Non-pigmented ciliary epithelial cell (primary cell): ENCODE measurements at places on chromosomes 6 and 20.
A peak's percentile ranks its signal among the peaks of the same experiment; 100 is the strongest.

- DNase-seq, result no peak
Measured at GRCh38 chr6:168345896-168346754, 26.5 kb upstream of the DACT2 start.

DNA sequence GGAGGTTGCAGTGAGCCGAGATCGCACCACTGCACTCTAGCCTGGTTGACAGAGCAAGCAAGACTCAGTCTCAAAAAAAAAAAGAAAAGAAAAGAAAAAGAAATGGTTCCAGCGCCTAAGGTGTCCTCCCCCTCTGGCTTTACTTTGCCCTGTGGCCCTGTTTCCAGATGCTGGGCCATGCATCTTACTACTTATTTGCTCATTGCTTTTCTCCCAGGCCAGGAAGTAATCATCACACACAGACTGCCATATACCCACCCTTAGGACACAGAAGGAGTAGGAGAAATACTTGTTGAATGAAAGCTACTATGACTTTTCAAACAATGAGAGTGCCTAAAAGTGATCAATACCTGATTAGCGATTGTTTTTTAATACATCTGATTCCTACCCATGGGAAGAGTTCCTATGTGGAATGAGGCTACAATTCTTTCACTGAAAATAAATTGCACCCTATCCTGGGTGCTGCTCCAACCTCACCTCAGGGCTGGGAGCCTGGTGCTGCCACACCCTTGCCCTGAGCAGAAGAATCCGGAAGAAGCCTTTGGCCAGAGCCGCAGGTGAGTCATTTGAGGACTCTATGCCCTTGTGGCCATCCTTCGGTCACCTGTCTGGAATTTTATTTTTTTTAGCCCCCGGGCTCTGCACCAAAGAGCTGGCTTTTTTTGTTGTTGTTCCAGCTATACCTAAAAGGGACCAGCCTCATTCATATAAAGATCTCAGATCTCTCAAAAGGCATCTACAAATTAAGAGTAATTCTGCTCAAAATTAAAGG, 22.7 kb upstream of the TFAP2C start:
- no peak for DNase-seq

- no peak for DNase-seq
Measured at GRCh38 chr20:61490721-61491120, 238.7 kb downstream of the CDH4 start.

- DNase-seq, result no peak
Measured at GRCh38 chr20:58723628-58723984, 31.0 kb downstream of the NPEPL1 start.

DNA sequence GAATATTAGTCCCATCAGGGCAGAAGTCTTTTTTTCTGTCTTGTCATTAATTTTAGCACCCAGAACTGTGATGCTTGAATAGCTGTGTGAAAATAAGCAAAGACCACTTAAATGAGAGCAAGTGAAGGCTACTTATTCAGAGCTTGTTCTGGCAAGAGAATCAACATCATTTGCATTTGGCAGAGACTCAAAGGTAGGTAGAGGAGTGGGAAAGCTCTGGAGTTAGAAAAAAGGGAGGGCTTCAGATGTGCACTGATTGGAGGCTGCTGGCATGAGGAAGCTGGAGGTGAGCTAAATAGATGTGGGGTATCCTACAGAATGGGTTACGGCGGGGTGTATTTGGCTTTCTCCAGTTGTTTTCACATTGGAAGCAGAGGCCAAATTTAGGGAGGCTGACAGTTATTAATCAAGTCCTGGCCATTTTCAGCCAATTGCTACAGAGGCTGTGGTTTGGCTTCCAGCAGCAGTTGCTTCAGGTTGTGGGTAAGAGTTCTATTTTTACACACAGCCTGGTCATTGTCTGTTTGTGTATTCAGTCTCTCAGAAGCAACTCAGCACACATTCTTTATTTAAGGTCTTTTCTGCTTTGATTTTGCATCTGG, 254.3 kb downstream of the BTBD3 start:
- peak; percentile 65 for DNase-seq

DNA sequence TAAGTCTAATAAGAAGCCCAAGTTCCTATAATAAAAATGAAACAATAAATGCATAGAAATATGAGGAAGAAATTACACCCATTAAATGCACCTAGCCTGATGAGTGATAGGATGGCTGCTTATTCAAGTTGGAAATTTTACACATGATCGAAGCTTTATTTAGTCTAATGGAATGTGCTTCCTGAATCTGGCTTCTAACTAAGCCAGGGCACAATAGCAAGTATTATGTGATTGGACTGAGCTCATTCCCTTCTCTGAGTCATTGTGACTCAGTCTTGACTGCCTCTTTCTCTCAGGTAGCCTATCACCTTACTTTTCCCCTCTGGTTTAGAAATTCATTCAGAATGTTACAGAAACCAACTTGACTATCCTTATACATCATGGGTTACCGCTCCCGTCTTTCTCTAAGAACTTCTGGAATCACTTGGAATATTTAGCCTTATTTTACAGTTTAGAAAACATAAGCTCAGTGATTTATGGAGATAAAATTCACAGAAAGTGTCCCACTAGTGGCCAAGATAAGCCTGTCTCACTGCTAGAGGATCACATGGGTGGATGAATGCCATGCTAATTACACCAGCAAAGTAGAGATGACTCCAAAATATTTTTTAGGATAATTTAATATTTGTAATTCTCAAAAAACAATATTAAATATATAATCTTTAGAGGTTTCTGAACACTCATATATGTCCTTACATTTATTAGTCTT, 505.3 kb upstream of the JAG1 start:
- peak; percentile 79 for DNase-seq

- no peak for DNase-seq
Measured at GRCh38 chr20:47327711-47328110, 28.8 kb downstream of the ZMYND8 start.

DNA sequence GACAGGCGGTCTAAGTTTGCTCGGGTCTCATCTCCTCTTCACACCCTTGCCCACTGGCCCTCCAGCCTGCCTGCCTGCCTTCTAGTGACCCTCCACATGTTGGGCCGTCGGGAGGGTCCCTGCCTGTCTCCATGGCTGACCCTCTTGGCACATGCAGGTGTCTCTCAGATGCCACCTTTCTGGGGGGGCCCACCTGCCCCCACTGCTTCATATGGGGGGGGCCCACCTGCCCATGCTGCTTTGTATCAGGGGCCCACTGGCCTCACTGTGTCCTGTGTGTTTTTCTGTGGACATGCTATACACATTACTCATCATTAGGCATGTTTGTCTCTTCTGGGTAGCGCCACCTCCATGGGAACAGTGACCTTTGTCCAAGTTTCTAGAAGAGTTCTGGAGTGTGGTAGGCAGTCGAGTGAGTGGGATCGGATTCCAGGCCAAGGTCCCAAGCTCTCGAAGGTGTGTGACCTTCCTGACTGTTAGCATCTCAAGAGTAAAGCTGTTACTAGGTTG, 40.4 kb upstream of the KIF25 start:
- DNase-seq, result no peak

DNA sequence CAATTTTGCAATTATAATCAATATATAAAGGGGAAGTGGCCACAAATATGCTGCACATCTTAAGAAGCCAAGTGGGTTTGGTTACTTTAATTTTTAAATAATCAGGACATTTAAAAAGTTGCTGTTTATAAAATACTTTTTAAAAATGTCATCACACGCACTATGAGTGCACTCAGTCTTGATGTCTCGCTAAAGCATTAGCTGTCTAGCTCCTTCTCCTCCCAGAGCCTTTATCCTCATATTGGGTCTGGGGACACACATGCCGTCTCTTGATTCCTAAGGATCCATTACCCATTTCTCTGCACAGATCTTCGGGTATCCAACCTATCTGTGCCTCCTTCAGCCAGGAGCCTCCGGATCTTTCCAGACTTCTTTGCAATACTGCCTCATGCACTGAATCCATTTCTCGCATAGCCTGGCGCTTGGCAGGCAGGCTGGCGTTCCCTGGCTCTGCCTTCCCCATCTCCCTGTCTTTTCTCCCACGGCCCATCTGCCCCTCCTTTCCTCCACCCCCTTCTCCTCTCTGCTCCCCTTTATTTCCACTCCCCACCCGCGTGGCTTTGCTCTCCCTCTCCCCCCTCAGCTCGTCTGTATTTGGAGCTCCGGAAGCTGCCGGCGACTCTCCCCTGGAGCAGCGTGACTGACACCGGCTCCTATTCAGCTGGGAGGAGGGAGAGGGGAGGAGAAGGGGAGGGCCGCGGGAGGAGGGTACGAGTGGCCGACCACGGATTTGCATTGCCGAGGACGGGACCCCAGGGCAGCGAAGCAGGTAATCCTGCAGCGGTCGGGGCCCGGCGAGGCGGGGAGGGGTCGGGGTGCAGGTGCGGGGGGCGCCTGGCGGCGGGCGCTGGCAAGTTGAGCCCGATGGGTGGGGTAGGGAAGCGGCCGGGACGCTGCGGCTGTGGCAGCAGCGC, at the start of gene CAP2:
Gene CAP2, plus strand, starts transcription at position 618 of the 914 bp plus-strand sequence. CDS start 27,961 bp downstream, outside the sequence.
- DNase-seq, result no peak

- no peak for DNase-seq
Measured at GRCh38 chr6:47200536-47201334, 109.0 kb downstream of the TNFRSF21 start.

DNA sequence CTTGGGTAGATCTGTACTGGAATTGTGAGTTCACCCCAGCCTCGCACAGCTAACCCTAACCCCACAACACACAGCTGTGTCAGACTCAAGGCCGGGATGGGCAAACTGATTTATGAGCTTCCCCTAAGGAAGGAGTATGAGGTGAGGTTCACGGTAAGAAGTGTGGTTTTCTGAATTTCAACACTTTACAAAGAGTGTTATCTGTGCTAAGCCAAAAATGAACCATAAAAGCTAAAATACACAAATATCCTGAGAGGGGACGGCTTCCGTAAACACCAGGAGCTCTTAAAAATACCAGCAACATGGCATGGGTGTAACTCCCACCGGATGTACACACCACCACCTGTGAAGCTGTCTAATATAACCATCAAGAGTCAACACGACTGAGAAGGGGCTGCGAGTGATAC, 101.2 kb downstream of the ATP9A start:
- no peak for DNase-seq

- DNase-seq, result no peak
Measured at GRCh38 chr6:3356056-3356823, 97.5 kb downstream of the PSMG4 start.

DNA sequence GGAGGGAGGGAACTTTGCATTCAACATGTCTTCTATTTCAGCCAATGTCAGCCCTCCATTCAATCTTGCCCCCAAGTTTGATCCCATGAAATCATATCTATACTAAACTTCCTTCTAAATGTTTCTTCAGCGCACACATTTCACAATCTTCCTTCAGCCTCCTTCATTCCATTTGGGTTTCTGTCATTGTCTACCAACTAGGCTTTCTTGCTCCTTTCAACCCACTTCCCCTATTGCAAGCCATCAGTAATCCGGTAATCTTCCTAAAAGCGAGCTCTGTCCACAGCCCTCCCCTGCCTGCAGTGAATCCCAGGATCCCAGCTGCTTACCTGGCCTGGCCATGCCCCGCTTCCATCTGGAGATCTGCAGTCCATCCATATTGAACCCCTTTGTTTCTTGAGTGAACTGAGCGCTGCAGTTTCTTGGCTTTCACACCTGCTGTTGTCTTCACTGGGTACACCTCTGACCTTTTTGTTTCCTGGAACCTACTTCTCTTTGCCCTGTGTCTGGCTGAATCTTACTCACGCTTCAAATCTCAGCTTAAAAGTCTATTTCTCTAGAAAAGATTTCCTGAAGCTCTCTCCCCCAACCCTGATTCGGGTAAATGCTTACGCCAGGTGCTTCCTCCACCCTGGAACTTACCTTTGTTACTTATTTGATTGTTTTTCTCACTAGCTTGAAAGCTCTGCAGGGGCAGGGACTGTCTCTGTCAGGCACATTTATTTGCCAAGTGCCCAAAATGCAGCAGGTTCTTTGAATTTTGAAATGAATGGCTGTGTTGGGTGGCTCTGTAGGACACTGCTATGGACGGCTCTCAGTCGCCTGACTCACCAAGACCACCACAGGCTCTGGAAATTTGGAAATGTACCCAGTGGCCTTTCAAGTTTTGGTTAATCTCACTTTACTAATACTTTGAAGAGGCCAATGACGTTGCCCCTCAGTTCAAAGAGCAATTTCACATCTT, 50.3 kb downstream of the ADTRP start:
- DNase-seq, result no peak

DNA sequence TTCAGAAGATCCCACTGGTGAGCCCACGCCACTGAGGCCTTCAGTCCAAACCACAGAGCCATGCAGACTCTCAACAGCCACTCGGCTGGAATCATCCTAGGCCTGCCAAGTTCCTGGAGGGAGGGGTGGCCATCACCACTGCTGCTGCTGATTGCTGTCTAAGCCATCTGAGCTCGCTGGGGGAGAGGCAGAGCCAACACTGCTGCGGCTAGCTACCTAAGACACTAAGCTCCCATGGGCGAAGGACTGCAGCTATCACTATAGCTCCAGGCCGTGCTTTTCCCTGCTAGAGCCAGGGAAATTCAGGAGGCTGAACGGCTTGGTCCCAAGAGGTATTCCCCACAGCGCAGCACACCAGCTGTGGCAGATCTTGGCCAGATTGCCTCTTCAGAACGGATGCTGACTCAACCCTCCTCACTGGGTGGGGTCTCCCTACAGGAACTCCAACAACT, 73.6 kb downstream of the TBC1D32 start:
- DNase-seq, result peak; percentile 23

GRCh38 chr6:160226118-160226591, 32.5 kb downstream of the SLC22A2 start:
- DNase-seq, result no peak

DNA sequence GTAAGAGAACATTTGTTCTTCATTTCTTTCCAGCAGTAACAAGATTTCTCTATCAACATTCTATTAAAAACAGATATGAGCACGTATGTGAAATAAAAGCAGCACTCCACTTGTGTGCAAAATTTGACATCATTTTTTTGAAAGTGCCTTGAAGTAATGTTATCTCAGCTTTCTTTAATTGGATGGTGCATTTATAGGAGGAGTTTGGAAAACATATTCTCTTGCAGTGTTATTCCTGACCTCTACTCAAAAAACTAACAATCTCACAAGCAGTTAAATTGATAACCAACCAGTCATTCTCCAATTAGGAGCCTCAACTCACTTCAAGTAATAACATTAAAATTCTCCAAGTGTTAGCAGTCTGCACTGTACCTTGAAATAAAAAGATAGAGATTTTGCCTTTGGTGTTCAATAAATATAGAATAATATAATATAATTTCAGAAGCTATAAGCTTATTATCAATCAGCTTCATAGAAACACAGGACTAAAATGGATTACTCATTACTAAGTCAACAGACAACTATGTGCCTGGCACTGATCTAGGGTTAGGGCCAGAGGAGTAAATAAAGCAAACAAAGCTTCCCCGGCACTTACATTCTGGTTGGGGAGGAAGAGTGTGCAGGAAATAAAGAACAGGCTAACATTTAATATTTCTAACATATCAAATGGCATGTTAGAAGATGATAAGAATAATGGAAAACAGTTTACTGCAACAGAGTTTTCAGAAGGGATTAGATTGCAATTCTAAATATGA, 149.0 kb upstream of the SGK1 start:
- no peak for DNase-seq

DNA sequence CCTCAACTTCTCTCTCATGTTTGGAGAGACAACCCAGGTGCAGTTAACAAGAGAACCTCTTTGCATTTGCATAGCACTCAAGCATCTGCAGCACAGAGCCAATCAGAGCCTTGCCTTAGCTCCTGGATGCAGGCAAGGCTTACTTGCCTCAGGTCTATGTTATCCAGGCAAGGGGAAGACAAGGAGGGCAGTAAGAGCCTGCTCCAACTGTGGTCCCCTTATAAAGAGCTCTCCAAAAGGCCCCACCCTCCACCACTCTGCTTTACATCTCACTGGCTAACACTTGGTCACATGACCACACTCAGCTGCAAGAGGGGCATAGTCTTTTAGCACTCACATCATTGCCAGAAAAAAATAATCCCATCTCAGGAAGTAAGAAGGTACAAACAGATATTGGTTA, 540.0 kb downstream of the PTPRT start:
- no peak for DNase-seq
